Hematopoietic multipotent progenitor cell treated with erythropoietin and hydrocortisone succinate and interleukin-3 and kit ligand, for 6 days (in vitro differentiated cells): ENCODE measurements at places on chromosomes 7 and 10.

GRCh38 chr10:58573144-58573543 lies 60.5 kb downstream of the BICC1 start:
- DNase-seq = no peak

DNA sequence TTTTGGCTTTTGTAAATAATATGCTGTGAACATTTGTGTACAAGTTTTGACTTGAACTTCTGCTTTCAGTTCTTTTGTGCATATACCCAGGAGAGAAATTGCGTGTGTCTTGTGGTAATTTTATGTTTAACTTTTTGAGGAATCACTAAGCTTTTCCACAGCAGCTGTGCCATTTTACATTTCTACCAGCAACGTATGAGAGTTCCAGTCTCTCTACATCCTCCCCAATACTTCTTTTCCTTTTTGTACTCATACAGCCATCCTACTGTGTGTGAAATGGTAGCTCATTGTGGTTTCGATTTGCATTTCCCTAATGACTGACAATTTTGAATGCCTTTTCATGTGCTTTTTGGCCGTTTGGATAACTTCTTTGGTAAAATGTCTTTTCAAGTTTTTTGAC lies 66.3 kb upstream of the INHBA start:
- no peak for DNase-seq

- no peak for DNase-seq
These were observed 213.9 kb upstream of the SH2B2 start for GRCh38 chr7:102072636-102073209.

DNA sequence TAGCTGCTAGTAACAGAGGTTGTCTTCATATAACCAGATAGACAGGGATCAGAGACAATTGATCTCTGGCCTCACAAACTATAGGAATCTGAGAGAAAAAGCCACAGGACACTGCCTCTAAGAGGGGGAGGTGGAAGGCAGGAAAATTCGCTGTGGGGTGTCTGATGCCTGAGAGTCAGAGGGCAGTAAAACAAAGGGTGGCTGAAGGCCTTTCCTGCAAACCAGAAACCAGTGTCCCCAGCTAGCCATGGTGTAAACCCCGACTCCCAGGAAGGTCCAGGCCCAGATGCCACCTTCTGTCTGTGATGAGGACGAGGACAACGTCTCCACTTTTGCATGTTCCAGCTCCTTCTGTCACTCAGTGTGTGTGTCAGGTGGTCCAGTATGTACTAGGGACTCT lies 215.1 kb downstream of the ADARB2 start:
- no peak for DNase-seq

GRCh38 chr7:26880852-26881251 lies 16.5 kb upstream of the SKAP2 start:
- no peak for DNase-seq

- DNase-seq = peak; percentile 51
These were observed 18.4 kb downstream of the TRIM24 start for GRCh38 chr7:138478499-138478908.

DNA sequence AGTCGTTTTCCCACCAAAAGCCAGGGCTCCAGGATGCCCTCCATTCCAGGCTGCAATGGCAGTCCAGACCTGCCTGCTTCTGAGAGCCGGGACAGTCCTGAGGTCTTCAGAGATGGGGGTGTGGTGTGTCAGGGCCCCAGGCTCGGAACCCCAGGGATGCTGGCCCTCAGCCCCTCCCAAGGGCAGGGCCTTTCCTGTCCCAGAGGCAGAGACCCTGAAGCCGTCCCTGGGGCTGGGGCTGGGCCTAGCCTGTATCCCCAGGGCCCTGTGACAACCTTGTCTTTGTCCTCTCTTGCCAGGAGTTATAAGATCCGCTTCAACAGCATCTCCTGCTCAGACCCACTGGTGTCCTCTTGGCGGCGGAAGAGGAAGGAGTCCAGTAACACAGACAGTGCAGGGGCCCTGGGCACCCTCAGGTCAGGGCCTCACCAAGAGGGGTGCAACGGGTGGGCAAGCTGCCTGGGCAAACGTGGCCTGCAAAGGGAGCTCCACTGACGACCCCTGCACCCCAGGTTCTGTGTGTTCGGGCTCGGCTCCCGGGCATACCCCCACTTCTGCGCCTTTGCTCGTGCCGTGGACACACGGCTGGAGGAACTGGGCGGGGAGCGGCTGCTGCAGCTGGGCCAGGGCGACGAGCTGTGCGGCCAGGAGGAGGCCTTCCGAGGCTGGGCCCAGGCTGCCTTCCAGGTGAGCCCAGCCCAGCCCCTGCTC lies 15.9 kb downstream of the NOS3 start:
- no peak for DNase-seq

DNA sequence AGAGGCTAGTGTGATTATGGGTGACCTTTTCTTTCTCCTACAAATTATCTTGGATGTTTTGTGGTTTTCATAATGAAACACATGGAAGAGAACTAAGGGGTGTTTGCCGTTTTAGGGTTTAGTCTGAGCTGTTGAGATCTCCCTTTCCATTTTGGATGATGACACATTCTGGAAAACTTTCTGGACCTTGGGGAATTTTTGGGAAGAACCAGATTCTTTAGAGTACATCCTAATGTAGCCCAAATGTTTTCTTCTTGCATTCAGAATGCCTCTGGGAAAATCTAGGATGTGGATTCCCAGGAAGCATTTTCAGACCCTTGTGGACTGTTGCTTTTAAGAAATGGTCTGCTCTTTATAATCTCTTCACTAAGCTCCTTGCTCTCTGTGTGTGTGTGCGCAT lies 165.7 kb downstream of the SORCS3 start:
- no peak for DNase-seq

DNA sequence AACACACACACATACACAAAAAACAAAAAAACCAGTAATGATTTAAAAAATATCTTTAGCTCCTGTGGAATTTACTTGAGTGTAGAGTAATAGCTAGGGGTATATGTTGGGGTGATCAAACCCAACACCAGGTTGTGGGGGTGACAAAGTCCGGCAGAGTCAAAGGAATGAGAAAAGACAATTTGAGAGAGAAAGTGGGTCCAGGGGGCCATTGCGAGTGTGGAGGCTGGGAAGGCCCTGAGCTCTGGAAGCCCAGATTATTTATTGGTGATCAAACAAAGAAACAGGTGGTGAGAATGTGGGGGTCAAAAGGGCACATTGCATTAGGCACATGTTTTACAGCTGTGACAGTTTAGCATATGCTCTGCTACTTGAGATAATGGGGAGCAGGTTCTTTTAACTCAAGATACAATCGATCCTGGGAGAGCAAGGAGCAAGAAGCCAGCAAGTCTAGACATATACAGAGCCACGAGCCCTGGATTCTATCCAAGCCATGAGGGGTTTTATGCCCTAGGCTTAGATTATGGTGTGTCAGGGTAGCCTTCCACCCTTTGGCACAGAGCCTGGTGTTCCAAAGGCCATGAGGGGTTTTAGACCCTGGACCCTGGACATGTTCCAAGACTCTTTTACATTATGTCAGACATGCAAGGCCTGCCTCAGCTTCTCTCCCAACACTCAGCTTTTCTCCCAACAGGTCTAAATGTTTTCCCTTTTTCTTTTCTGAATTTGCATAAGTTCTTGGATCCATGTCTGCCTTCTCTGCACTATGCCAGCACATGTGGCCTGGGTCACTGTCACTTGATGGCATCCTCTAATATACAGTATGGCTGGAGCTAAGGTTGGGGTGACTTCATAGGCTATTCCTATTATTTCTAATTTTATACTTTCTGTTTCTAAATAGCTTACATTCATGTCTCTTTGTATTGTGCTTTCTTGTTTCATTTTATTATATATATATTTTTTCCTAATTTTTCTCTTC lies 48.6 kb upstream of the MKI67 start:
- no peak for DNase-seq

GRCh38 chr7:125675640-125676039 lies 746.0 kb upstream of the POT1 start:
- DNase-seq = peak; percentile 83
